ENCODE measurements at places on chromosomes 1 and 21.

DNA sequence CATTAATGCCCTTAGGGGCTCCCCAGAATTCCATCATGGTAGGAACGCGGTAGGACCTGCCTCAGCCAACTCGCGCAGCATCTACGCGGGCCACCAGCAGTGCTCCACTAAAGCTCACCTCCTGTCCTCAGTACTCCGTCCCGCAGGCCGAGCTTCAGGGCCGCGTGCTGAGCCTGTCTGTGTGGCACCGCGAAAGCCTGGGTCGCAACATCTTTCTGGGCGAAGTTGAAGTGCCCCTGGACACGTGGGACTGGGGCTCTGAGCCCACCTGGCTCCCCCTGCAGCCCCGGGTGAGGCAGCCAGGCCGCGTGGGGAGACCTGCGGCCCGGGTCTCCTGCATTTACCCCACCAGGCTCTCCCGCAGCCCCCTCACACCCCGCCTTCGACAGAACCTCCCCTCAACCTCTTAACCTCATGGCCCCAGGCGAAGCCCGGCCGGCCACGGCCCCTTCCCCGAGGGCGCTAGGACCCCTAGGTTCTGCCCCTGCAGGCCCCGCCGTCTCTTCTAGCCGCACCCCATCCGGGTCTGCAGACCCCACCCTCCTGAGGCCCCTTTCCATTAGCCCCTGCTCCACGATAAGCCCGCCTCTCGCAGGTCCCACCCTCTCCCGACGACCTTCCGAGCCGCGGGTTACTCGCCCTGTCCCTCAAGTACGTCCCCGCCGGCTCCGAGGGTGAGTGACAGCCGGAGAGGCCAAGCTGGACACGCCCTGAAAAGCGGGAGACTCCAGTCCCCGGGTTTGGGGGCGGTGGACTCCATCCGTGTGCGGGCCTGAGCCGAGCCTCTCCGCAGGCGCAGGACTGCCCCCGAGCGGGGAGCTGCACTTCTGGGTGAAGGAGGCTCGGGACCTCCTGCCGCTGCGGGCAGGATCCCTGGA lies 9.1 kb downstream of the SYTL1 start:
- no peak for DNase-seq

- DNase-seq, result no peak
Measured at GRCh38 chr1:116677474-116678062, 10.0 kb upstream of the IGSF3 start.

DNA sequence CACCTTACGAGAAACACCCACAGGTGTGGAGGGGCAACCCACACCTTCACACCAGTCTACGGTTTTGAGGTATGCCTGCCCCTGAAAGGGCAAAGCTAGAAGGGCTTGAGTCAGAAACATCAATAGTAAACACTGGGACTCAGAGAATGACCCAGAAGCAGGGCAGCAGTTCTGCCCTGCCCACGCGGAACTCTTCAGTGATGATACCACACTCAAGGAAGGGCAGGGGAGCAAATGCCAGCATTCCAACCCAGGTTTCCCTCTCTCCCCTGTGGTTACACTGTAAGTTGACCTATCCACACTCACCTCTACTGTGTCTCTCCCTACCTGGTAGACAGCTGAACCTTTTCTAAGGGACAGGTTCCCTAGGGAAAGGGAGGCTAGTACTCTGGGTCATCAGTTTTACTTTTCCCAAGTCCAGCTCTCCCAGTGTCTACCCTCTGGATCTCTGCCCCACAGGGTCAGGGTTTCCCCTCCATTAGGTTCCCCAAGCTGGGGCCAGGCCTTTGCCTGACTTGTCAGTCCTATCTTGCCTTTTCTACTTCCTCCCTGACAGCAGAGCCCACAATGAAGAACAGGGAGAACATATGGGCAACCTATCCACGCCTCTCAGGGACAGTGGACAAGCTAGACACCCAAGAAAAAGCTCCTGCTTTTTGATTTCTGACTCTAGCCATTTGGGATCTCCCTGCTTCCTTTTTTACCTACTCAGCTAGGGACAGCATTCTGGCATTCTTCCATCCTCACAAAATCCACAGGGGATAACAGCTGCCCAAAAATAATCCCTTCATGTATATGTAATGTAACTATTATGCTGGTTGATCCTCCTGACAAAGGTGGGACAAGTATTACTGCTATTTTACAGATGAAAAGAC lies 3.0 kb downstream of the F11R start:
- no peak for DNase-seq

- DNase-seq, result no peak
Measured at GRCh38 chr1:58996341-58997059, 212.7 kb upstream of the JUN start.

- no peak for DNase-seq
Measured at GRCh38 chr1:150720098-150720497, 597 bp downstream of the HORMAD1 start.

DNA sequence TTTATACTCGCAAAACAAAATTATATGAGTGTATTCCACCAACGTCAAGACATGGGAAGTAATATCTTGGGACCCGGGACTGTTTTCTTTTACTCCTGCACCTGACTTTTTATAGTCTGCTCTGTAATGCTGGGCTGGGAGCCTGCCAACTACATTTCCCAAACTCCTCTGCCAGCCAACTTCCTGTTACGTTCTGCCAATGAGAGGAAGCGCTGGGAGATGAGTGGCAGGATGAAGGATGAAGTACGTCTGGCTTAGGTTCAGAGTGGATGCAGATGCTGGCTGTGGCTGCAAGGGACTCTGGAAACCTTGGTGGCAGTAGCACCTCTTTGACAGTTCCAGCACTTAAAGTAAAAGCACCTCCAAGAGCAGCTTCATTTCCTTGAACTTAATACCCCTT lies 59.6 kb downstream of the USP24 start:
- no peak for DNase-seq

DNA sequence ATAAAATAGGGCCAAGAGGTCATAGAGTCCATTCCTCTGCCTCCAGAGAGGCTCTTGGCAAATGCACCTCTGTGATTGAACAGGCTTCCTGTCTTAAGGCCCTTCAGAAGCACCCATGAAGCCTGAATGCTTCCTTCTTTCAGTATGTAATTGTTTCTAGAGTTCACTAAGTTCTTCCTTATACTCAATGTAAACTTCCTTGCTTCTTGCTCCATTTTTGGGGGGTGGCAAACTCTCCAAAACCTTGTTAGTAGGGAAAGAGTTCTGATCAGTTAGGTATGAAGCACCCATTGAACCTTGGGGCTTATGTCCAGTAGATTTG lies 102.3 kb upstream of the LPGAT1 start:
- no peak for DNase-seq

DNA sequence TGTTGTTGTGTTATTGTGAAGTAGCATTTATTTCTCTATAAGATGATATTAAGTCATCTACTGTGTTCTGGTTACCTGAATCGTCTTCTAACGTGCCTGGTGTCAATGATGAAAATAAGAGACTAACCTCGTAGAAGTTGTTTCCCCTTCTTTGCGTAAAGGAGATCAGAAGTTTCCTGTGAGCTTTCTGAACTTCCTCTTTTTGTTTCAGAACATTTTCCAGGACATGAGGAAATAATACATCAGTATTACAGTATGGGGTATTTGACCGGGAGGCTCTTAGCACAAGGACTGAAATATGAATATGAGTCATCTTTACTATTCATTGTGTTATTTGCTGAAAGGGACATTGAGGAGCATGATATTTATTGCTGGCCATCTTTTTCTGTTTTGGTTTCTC lies 1.3 kb downstream of the ST6GALNAC3 start:
- no peak for DNase-seq

DNA sequence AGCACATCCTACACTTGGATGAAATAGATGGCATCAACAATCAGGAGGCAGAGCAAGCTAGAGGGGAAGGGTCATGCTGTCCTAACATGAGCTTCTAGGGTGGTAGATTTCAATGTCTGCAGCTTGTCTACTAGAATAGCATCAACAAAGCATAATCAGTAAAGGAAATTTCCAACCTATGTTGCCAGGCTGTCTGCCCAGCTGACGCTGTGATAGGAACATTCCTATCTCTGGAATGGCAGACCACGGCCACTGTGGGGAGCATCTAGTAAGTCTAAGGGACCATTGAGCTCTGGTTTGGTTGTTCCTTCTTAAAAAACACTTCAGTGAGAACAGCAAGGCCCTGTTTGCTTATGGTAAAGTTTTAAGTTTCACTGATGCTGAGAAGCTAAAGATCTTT lies 206.8 kb downstream of the PAPPA2 start:
- no peak for DNase-seq

- DNase-seq, result no peak
Measured at GRCh38 chr1:43530483-43531106, at the start of gene PTPRF. PTPRF (plus strand) TSS chr1:43530883; CDS start chr1:43545076, 14,193 bp downstream.

- DNase-seq, result no peak
Measured at GRCh38 chr1:3161176-3161840, 92.3 kb downstream of the PRDM16 start.

GRCh38 chr1:88544195-88544594 lies 139.9 kb upstream of the PKN2 start:
- DNase-seq, result no peak

DNA sequence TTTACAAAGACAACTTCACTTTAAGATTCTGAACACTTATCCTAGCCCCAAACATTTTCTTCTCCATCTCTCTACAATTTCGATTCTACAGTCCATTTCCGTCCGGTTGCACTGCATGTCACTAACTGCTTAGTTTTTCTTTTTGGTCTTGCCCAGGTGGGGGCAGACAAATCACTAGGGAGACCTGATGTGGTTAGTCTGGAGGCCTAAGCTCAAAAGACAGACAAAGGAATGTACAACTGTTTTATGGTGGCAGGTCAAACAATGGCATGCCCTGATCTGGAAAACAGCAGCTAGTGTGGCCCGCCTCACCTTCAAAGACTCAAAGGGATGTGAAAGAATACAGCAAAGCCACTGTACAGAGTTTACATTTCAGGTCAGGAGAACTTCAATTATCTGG lies 3.8 kb downstream of the ETV3 start:
- no peak for DNase-seq

DNA sequence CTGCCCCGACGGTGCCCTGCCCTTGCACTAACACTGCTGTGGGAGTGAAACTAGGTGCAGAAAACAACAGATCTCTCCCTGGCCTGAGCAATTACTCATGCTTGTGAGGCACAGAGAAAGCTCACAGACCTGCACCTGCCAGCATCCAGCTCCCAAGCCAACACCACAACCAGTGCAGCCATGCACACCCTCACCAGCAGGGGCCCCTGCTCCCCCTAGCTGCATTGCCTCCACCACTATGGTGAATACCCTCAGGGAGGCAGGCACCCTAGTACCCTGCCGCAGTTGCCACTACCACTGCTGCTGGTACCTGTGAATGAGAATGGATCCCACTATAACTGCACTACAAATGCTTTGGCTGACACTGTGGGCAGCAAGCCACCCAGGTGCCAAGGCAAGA lies 7.1 kb upstream of the DIRAS3 start:
- DNase-seq, result no peak

- no peak for DNase-seq
Measured at GRCh38 chr1:5364591-5364990, 627.6 kb downstream of the NPHP4 start.

- DNase-seq, result no peak
Measured at GRCh38 chr1:151166505-151166956, 587 bp downstream of the SCNM1 start.

- no peak for DNase-seq
Measured at GRCh38 chr1:94327001-94327690, 89.8 kb upstream of the ARHGAP29 start.

DNA sequence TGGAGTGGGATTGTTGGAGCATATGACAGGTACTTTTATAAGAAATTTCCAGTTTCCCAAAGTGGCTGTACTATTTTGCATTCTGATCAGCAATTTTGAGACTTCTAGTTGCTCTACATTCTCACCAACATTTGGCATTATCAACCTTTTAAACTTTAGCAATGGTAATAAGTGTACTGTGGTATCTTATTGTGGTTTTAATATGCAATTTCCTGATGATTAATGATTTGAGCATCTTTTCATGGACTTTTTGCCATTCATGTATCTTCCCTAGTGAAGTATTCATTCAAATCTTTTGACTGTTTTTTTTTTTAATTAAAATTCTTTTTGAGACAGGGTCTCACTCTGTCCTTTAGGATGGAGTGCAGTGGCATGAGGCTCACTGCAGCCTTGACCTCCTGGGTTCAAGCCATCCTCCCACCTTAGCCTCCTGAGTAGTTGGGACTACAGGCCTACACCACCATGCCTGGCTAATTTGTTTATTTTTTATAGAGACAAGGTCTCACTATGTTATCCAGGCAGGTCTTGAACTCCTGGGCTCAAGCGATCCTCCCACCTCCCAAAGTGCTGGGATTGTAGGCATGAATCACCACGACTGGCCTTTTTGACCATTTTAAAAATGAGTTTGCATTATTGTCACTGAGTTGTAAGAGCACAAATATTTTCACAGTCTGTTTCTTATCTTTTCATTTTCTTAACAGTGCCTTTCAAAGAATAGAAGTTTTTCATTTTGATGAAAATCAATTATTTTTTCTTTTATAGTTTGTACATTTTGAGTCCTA lies 7.8 kb upstream of the SLC6A9 start:
- DNase-seq, result no peak

- DNase-seq, result no peak
Measured at GRCh38 chr1:14340002-14340785, 258.3 kb upstream of the KAZN start.

DNA sequence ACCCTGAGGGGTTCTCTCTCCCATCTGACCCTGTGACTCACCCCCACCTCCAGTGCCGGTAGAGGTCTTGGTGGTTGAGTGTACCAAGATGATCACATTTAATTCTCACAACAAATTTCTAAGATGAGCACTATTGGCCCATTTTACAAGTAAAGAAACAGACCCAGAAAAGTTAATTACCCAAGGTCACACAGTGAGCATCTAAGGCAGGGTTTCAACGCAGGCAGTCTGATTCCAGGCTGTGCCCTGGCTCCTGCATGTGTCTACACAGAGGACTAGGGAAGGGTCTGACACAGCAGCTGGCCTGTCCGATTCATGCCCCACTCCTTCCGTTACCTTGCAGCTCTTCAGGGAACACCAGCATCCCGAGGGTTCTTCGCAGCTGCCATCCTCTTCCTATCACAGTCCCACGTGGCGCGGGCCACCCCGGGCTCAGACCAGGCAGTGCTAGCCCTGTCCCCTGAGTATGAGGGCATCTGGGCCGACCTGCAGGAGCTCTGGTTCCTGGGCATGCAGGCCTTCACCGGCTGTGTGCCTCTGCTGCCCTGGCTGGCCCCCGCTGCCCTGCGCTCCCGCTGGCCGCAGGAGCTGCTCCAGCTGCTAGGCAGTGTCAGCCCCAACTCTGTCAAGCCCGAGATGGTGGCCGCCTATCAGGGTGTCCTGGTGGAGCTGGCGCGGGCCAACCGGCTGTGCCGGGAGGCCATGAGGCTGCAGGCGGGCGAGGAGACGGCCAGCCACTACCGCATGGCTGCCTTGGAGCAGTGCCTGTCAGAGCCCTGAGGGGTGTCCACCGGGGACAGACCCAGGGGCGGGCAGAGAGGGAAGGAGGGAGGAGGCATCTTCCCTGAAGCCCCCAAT lies 7.5 kb downstream of the NCDN start:
- DNase-seq, result no peak

- no peak for DNase-seq
Measured at GRCh38 chr1:213415691-213416380, 364.8 kb downstream of the RPS6KC1 start.

DNA sequence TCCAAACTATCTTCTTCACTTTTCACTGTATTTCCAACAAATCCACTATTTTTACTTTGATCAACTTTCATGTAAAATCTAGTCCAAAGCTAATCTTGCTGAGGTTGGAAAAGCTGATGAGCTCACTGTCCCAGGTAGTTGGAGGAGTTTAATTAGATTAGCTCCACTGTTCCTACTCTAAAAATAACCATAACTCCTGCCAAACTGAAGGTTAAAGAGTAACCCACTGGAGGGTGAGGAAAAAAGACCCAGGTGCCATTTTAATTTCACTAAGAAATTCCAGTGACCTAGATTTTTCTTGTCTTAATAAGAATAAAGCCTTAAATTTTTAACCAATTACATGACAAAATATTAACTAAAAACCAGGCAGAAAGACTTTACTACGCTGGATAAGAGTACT lies 15.3 kb downstream of the DCAF8 start:
- DNase-seq, result no peak
